GM23338 (cell line): ENCODE measurements at places on chromosomes 16 and 17.
A peak's percentile ranks its signal among the peaks of the same experiment; 100 is the strongest.

- peaks cover 53% of the 10 kb centered on the region for H3K4me1 ChIP-seq
- H3K36me3 ChIP-seq, result no peaks in the 10 kb centered on the region
- H3K4me3 ChIP-seq, result peak overlapping the region; percentile 43; the same call in 1 of the 2 replicates
- DNase-seq, result peak; percentile 40
- no peaks in the 10 kb centered on the region for H3K27me3 ChIP-seq
Observed at GRCh38 chr17:4858882-4859260, 25.7 kb downstream of the MINK1 start.

DNA sequence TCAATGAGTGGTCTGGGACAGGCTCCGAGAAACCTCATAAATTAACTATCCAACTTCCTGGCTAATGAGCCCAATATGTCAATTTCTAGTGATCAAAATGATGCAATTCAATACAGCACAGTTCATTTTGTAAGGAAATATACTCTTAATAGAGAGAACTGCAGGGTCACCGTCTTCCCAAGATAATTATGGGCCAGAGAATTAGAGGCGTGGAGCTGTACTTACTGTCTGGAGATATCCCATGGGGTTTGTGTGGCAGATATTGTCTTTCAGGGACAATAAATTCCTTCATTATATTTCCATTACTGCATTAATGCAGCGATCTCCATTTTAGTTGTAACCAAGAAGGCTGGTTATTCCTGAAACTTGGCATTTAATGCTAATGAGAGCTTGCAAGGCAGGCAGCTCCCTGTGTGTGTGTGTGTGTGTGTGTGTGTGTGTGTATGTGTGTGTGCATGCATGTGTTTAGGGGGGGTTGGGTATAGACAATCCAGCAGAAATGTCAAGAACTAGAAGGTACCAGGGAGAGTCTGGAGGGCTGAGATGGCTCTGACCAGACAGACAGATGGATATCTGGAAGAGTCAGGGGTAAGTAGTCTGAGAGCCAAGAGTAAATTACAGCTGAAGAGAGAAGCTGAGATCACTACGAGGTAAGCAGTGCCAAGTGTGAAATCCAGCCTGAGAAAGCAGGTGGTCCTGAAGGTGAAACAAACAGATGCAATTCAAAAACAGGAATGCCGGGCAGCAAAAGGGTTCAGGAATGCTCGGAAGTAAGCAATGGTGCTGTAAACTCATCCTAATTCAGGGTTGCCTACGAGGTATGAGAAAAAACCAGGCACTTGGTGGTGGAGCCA lies 393.0 kb downstream of the CA10 start:
- no peaks in the 10 kb centered on the region for H3K4me1 ChIP-seq
- H3K27ac ChIP-seq, result no peak overlapping the region
- no peaks in the 10 kb centered on the region for H3K27me3 ChIP-seq

DNA sequence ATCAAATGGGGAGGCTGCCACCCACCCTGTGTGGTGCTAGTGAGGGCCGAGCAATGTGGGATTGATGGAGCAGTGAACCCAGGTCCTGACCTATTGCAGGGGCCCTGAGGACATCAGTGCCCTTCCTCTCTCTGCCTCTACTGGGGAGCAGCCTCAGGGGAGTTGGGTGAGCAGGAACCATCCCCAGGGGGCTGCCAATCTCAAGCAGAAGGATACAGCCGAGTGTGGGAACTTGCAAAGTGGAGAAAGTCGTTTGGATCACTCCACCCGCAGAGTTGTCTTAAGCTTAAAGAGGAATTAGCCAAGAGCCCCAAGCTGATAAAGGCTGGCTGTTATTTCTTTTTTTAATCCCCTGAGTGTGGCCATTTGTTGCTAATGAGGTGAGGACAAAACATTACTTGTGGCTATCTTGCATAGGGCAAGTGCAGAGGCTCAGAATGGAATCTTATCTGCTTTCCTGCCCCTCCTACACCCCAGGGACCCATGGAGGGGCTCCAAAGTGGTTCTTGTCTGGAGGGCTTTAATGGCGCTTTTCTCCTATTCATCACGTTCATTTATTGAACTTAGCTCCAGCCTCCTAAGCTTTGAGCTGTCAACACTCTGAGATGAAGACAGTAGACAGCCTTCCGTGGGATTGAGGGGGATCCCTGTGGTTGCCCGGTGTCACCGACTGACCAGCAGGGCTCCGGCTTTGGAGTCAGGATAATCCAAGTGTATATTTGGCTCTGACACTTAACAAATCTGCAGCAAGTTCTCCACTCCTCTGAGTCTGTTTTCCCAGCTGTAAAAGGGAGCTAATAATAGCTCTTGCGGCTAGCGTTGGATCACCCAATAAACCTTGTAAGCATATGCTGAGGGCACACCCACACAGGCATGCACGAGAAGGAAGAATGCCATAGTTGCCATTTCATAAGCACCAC lies 45.1 kb downstream of the MYH11 start:
- H3K27me3 ChIP-seq, result no peaks in the 10 kb centered on the region
- H3K4me1 ChIP-seq, result no peaks in the 10 kb centered on the region; the same call in 1 of the 2 replicates
- 0 out of 2 replicates have a peak, but pooled peaks cover 5% of the 10 kb centered on the region for H3K36me3 ChIP-seq
- no peak overlapping the region for H3K4me3 ChIP-seq
- no peak overlapping the region for H3K27ac ChIP-seq

DNA sequence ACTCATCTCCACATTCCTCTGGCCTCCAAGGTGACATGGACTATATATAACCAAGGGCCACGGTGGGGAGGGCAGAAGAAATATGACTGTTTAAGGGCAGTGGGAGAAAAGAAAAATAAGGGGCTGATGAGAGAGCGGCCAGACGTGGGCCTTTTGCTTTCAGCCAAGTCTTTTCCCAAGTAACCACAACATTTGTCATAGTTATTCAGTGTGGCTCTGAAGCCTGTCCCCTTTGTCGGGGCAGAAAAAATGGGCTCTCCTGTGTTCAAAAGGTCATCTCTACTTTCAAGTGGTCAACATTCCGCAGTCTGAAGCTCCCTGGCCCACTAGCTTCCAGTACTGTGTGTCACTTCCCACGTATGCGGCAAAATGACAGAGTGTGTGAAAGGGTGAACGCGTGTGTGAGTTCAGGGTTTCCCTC lies 245.4 kb downstream of the NTN1 start:
- no peak overlapping the region for H3K4me3 ChIP-seq
- DNase-seq, result no peak
- H3K4me1 ChIP-seq, result no peaks in the 10 kb centered on the region
- H3K36me3 ChIP-seq, result no peaks in the 10 kb centered on the region

DNA sequence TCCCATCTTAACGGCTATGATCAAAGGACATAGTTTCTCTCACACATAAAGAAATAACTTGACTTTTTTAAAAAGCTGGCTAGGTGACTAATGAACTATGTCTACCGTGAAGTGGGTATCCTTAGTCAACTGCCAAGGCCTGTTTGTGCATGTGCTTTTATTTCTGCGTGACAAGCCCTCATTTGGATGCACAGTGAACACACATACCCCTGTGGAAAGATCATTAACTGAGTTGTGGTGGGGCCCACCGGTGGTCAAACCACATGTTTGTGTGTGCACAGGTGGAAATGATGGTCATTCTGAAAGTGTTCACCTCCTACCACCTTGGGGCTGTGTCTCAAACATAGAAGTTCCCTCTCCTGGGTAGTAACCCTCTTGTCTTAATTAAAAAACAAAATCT lies 256.1 kb upstream of the SALL1 start:
- DNase-seq, result no peak
- no peaks in the 10 kb centered on the region for H3K27me3 ChIP-seq
- H3K36me3 ChIP-seq, result no peaks in the 10 kb centered on the region
- H3K4me3 ChIP-seq, result no peak overlapping the region
- peaks cover 15% of the 10 kb centered on the region for H3K4me1 ChIP-seq

DNA sequence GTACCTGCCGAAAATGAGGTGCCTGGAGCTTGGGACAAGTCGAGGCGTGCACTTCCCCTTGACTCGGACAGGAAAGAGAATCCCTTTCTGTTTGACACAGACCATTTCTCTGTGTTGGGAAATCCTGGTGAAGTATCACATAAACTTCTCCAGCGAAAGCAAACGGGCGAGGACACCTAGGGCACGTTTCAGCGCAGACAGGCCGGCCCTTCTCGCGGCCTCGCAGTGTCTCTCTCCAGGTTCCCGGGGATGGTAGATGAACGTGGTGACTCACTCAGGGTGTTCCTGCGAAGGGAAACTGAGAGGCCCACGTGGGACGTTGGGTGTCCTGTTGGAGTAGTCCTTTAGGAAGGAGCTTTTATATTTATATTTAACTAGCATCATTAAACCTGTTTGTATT lies 36.3 kb upstream of the ZNF750 start:
- H3K36me3 ChIP-seq, result no peaks in the 10 kb centered on the region; the same call in 1 of the 2 replicates
- H3K27me3 ChIP-seq, result no peaks in the 10 kb centered on the region

DNA sequence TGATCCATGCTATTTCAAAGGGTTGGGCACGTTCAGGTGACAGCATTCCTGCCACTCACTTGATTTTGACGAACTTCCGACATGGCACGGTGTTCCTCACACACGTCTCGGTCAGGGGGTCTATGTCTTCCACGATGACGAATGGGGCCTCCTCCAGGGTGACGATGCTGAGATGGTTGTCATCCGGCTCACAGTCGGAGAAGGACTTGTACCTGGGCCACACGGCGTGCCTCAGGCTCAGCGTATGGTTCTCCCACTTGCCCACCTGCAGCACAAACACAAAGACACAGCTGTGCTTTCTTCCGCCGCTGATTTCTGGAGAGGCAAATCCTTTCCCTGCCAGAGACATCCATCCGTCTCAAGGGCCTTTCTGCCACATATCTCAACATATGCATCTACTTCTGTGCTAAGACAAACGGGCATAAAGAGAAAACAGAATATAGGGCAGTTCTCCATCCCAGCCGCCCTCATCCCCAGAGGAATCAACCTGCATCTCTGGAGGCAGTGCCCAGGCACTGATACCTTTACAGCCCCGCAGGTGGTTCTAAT lies 332.5 kb downstream of the GRIN2A start:
- no peaks in the 10 kb centered on the region for H3K27me3 ChIP-seq
- H3K4me1 ChIP-seq, result no peaks in the 10 kb centered on the region
- H3K27ac ChIP-seq, result no peak overlapping the region
- no peaks in the 10 kb centered on the region for H3K36me3 ChIP-seq

- no peak overlapping the region for H3K4me3 ChIP-seq
- DNase-seq, result no peak
- no peaks in the 10 kb centered on the region for H3K27me3 ChIP-seq
- no peaks in the 10 kb centered on the region for H3K36me3 ChIP-seq
Observed at GRCh38 chr17:2157675-2158395, 102.9 kb downstream of the HIC1 start.

DNA sequence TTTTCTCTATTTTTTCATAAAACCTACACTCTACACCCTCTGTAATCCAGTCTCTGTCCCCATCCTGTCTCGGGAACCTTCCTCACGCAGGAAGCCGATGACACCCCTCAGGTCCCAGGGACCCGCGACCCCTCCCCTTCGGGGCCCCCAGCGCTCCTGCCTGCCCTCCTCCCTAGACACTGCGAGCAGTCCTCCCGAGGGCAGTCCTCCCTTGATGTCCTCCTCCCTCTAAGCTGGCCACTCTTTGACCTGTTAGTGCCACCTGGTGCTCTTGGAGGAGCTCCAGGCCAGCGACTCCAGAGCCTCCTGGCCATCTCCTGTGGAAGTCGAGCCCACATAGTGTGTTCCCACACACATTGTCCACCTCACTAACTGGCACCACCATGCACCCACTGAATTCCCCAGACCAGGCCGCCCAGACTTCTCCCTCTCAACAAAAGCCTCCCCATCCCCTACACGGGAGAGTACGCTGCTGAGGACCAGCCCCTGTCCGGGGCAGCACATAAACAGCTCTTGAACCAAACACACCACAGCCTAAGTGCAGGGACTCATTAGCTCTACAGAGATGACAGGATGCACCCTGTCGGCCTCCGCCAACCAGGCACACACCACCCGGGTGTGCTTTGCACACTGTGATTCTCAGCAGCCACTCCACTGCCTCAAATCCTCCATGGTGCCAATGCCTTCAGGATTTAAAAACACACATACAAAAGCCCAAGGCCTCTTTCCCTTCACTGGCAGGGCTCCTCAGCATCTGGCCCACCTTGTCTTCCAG lies 9.3 kb downstream of the OSBPL7 start:
- H3K27me3 ChIP-seq, result no peaks in the 10 kb centered on the region
- no peak overlapping the region for H3K4me3 ChIP-seq
- no peaks in the 10 kb centered on the region for H3K36me3 ChIP-seq
- no peaks in the 10 kb centered on the region for H3K4me1 ChIP-seq
- no peak overlapping the region for H3K27ac ChIP-seq
- DNase-seq, result no peak

DNA sequence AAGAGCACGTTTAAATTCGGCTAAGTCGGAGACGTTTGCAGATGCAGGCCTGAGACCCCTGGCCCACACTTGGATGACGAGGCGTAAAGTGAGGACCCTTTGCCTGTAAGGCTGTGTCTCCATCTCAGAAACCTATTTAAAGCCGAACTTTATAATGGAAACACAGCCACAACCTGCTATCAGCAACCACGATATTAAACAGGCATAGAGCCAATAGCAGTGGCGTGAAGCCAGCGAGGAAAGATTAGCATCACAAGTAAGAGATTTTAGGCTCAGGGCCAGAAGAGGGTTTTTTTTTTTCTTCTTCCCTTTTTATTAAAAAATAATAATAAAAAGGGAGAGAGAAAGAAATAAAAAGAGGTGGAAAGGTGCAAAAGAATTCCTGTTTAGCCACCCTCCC lies 111.3 kb upstream of the NOL11 start:
- peak overlapping the region; percentile 66; the same call in 1 of the 2 replicates for H3K27ac ChIP-seq
- no peaks in the 10 kb centered on the region for H3K27me3 ChIP-seq
- no peak overlapping the region for H3K4me3 ChIP-seq
- peaks cover 16% of the 10 kb centered on the region for H3K4me1 ChIP-seq

DNA sequence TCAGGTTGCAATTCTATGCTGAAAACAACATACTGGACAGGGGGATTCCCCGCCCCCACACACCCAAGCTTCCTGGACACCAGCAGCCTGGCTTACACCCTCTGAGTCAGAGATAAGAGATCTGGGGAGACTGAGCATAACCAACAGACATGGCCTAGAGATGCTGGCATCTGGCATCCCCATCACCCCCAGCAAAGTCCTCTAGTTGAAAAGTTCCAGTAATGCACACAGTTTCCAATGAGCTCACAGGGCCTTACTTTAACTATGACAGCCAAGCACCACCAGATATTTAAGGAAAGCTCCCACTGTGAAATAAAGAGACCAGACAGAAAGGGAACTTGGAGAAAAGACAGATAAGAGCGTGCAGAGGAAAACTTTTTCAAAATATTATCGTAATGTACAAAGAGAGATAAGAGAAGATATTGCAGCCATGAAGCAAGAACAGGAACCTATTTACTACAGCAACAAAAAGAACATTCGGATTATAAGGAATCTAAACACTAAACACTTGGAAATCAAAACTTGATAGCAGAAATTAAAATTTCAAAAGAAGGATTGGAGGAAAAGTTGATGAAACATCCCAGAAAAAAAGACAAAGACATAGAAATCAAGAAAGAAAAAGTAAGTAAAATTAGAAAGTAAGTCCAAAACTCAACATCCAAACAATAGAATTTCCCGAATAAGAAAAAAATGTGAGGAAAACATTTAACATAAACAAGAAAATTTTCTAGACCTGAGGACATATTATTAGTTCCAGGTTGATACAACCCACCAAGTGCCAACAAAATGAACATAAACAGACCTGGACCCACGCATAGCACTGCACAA lies 17.2 kb upstream of the ALOX15 start:
- no peak overlapping the region for H3K27ac ChIP-seq
- H3K4me1 ChIP-seq, result no peaks in the 10 kb centered on the region
- no peak overlapping the region for H3K4me3 ChIP-seq
- no peaks in the 10 kb centered on the region for H3K36me3 ChIP-seq
- DNase-seq, result no peak

GRCh38 chr17:27585153-27585681 lies 45.8 kb upstream of the LGALS9 start:
- no peaks in the 10 kb centered on the region for H3K27me3 ChIP-seq
- no peak overlapping the region for H3K4me3 ChIP-seq
- no peak for DNase-seq
- no peak overlapping the region for H3K27ac ChIP-seq

GRCh38 chr16:55585631-55586030 lies 19.1 kb downstream of the CAPNS2 start:
- H3K27ac ChIP-seq, result no peak overlapping the region
- H3K4me1 ChIP-seq, result no peaks in the 10 kb centered on the region
- DNase-seq, result no peak
- no peaks in the 10 kb centered on the region for H3K36me3 ChIP-seq
- no peak overlapping the region for H3K4me3 ChIP-seq
